ENCODE measurements at places on chromosomes 1 and 21.

DNA sequence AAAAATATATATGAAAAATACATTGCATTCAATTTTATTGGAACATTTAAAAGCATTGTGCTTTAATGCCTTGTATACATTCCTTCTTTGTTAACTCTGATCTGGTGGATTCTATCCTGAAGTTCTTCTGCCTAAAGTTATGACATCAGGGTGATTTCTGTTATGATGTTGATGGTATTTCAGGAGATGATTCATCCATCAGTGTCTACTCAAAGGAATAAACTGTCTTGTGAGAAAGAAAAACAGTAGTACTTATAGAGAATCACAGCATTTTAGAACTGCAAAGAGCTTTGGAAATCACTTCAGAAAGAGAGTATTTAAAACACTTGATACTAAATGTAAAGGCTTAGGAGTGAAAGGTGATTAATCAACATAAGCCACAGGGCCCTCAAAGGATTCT lies 155.7 kb downstream of the PTPRC start:
- no peak for DNase-seq

- DNase-seq: no peak
Measured at GRCh38 chr1:47872886-47873285, 124.3 kb downstream of the TRABD2B start.

GRCh38 chr1:12279728-12280464 lies 50.1 kb downstream of the VPS13D start:
- DNase-seq: no peak

GRCh38 chr1:212496682-212497081 lies 64.0 kb downstream of the NENF start:
- DNase-seq: no peak

DNA sequence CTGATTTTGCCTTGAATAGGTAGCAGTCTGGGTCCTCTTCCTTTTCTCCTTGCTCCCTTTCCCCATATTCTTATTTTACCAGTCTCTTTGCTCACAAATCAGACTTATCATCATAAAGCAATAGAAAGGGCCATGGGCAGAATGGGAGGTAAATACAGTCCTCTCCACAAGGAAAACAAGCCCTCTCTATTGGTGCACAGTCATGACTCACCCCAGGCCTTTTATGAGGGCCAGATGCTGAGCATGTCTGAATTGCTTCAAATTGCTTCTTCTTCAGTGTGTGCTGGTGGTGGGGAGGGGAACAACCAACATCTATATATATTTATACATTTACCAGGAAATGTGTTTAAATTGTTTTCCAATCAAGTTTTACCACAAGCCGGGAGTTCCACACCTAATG lies 75.2 kb downstream of the GFI1 start:
- no peak for DNase-seq
